ENCODE measurements at places on chromosomes 7 and 10. TPM values are rescaled to one million over a fixed set of nuclear protein-coding genes. Genes with fewer than 3 reads are reported as not detected.

- no peak for DNase-seq
Measured at GRCh38 chr7:1672851-1673486, 2.9 kb downstream of the ELFN1 start.

- no peak for DNase-seq
Measured at GRCh38 chr10:79335094-79335469, 12.2 kb upstream of the PPIF start.

- DNase-seq = no peak
Measured at GRCh38 chr10:131689016-131689415, 211.8 kb upstream of the PPP2R2D start.

DNA sequence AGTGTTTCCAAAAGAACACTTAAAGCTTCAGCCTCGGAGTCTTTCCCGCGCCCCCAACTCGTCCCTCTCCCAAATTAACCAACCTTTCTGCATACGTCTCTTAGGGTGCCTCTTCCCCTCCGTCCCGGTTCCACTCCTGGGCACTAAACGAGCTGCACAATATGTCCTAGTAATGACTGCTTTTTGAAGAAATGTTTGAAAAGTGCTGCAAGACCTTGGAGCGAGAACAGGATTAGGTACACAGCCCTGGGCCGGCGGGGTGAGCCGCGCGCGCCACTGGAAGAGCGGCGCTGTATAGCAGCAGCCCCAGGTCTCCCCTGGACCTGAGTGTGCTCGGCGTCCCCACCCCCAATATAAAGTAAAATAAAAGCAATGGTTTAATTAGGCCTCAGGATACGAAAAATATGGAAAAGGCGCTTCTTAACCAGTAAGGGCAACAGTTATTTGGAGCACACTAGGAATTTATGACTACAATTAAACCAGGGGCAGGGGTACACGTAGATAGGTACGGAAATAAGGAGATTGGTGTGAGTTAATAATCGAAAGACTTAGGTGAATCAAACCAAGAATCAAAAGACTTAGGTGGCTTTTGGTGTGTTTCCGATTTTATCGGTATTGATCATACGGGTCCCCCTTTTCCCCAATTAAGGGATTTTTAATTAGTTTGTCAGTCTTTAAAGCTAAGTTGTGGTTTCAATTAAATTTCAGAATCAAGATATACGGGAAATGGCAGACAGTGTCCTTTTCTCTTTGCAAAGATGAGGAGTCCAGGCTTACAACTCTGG lies 1.9 kb downstream of the TET1 start:
- DNase-seq = no peak

- DNase-seq = peak; percentile 58
Measured at GRCh38 chr7:44638611-44639557, 32.5 kb downstream of the OGDH start.

DNA sequence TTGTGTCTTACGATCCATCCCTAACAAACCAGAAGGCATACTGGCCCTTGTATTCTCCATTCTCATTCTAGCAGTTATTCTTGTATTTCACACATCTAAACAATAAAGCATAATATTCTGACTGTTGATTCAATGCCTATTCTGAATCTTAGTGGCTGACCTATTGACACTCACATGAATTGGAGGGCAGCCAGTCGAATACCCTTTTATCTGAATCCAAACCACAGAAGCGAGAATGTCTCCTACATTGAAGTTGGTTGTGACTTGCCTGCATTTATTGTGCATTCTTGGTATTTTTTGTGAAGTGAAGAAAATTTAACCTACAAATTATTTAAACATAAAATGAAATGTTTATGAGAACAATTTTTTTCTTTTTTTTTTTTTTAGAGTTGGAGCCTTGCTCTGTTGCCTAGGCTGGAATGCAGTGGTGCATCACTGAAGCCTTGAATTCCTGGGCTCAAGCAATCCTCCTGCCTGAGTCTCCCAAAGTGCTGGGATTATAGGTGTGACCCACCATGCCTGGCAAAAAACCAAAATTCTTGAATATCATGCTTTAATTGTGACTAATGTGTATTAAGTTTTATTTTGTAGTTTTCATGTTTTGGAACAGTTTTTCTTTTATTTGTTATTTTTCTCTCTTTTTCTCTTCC lies 22.7 kb downstream of the EXOC4 start:
- peak; percentile 31 for DNase-seq

DNA sequence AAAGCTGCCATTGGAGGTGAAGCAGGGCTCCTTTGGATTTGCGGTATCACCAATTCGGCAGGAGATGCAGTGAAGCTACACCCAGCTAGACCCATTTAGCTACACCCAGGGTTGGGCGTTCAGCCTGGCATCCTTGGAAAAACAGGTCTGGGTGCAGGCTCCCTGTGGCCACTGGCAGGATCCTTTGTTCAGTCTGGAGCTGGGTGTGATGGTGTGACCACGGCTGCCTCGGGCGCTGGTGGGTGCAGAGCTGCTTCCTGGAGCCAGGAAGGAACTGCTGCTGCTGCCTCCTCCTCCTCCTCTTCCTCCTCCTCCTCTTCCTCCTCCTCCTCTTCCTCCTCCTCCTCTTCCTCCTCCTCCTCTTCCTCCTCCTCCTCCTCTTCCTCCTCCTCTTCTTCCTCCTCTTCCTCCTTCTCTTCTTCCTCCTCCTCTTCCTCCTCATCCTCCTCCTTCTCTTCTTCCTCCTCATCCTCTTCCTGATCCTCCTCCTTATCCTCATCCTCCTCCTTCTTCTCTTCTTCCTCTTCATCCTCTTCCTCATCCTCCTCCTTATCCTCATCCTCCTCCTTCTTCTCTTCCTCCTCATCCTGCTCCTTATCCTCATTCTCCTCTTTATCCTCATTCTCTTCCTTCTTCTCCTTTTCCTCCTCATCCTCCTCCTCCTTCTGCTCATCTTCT lies 84.0 kb downstream of the GRK5 start:
- no peak for DNase-seq

GRCh38 chr7:77655356-77655755 lies 40.9 kb upstream of the RSBN1L start:
- no peak for DNase-seq

DNA sequence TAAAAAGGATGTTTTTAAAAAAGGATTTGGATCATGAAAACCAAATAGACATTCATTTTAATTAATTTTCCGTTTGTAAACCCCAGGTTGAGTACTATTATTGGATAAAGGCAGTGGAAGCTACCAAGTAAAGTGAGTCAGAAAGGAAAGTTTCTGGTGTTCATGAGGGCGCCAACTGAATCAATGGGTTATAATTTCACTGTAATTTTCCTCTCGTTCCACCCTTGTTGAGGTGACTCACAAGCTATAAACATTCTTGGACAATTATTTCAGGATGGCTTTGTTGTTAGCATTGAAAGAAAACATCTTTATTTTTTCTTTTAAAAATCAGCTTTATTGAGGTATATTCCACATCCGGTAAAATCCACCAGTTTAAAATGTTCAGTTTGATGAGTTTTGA lies 5.1 kb upstream of the FAM133B start:
- peak; percentile 88 for DNase-seq

DNA sequence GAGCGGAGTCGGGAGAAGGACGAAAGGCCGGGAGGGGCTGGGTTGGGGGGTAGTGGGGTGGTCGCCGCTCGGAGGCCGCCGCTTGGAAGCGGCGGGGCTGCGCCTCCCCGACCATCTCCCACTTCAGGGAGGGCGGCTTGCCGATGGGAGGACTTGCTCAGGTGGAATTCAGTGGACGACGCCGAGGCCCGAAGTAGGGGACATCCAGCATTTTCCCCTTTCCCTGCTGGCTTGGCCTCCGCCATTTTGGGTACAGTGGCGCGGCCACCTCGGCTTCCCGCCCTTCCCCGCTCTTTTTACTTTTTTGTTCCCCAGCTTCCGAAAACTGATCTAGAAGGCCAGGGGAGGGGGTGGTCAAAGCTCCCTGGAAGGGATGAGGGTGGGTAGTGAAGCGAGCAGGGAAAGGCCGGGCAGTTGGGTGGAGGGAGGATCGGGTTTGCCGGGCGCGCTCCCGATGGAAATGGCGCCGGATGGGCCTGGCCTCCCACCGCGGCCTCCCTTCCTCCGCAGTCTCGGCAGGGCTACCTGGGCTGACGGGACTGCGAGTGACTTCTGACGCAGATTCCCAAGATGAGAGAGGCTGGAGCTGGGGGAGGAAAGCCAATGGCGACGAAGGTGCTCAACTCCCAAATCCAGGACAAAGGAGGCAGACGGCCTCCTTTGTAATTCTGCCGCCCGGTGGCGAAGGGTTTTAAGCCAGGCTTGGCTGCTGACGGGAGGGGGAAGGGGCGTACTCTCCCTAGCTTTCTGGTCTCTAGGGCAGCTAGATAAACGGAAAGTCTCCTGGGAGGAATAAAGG lies at the start of gene PBLD:
Gene PBLD (minus strand): TSS at position 670 of the 799 bp plus-strand sequence. CDS start 26,084 bp downstream, outside the sequence.
- peak; percentile 54 for DNase-seq

GRCh38 chr7:109986701-109987100 lies 1104.2 kb upstream of the LRRN3 start:
- DNase-seq = no peak

Gene BLOC1S2
- 54.9 TPM for total RNA-seq

Gene SBDS
- total RNA-seq = 164 TPM

Gene SUN1
- 61.0 TPM for total RNA-seq

Gene FXYD4
- total RNA-seq = not detected

Gene PRR15
- total RNA-seq = not detected

Gene SMURF1
- 22.2 TPM for total RNA-seq

Gene AOC1
- total RNA-seq = not detected
